ENCODE measurements at places on chromosomes 7 and 10.

- DNase-seq = no peak
Measured at GRCh38 chr10:128087884-128088709, 38.1 kb downstream of the MKI67 start.

GRCh38 chr10:35042783-35043182 is 47.4 kb downstream of the CUL2 start:
- DNase-seq = no peak

- no peak for DNase-seq
Measured at GRCh38 chr10:107865691-107866090, 701.2 kb upstream of the SORCS1 start.

DNA sequence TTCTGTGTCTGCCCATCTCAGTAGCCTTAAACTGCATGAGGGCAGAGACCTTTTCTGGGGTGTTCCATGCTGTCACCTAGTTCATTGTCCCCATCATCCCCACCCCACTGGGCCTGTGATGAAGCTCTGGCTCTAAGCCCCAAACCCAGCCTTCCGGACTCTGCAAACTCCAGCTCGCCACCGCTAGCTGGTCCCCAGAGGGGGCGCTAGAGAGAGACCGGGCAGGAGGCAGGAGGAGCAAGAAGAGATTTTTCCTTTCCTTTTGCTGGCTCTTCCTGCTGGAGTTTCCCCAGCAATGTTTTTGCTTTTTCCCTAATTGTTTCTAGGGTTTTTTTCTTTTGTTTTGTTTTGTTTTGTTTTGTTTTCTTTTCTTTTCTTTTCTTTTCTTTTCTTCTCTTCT is 234.4 kb downstream of the TEX36 start:
- DNase-seq = no peak

DNA sequence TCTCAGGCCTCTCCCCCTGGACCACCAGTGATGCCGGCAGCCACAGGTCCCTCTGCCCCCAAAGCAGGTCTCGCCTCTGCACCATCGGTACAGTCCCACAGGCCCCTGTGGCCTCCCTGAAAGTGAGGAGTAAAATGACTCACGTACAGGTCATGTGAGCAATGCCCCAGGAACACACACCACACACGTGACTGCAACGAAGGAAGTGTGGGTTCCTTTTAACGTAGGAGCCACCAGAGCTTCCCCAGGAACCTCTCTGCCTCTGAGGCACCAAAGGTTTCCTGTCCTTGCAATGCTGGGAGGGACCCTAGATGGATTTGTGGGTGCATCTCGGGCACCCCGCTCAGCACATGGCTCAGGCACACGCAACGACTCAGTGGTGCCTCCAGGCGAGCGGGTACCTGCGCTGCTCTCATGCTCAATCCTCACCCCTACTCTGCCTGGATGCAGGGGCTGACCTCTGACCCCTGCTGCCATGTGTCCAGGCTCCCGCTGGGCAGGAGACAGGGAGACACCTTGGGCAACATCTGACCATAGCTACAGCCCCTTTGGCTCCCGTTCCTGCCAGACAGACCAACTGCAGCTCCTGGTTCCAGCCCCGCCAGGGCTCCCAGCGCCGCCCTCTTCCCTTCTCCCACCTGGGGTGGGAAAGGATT is 120.7 kb downstream of the PRKAG2 start:
- peak; percentile 45 for DNase-seq
